ENCODE measurements at places on chromosomes 7 and 10.
A peak's percentile ranks its signal among the peaks of the same experiment; 100 is the strongest.

GRCh38 chr10:63421591-63421990, 44.2 kb downstream of the JMJD1C start:
- DNase-seq = peak; percentile 23

DNA sequence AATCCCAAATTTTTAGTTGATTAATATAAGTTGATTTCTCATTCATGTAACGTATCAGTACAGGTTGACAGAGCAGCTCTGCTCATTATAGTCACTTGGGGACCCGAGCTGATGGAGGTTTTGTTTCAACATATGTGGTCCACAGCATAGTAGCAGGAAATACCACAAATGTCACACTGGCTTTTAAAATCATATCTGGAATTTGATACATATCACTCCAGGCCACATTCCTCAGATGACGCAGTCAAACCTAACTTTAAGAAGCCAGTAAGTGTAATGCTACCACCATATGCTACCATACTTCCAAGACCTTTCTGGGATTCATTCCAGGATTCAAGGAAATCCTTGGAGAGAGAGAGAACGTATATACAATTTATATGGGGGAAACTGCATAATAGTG, 156.3 kb downstream of the PHF14 start:
- DNase-seq = no peak

- no peak for DNase-seq
Observed at GRCh38 chr10:4658777-4659176, 167.2 kb upstream of the AKR1E2 start.

- DNase-seq = no peak
Observed at GRCh38 chr7:140594131-140594691, 46.4 kb downstream of the DENND2A start.

GRCh38 chr10:124262971-124263370, 155.8 kb downstream of the OAT start:
- DNase-seq = no peak

DNA sequence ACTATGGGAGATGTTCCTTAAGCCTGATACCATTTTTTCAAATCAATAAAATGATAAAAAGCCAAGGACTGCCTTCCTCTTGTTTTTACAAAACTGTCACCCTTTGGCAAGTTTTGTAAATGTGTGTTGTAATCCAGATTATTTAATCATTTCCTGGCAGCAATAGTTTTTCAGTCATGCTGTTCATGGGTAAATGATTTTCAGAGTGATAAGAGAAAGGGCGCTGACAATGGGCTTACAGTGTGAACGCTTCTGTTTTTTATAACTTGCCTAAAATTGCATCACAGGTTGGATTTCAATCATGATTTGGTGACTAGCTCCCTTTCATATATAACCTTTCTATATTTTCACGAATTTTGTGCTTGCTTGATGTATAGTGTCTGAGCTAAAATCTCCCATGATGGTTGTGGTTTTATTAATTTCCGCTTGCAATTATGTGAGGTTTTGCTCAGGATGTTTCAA, 19.0 kb upstream of the DMBT1 start:
- peak; percentile 11 for DNase-seq

DNA sequence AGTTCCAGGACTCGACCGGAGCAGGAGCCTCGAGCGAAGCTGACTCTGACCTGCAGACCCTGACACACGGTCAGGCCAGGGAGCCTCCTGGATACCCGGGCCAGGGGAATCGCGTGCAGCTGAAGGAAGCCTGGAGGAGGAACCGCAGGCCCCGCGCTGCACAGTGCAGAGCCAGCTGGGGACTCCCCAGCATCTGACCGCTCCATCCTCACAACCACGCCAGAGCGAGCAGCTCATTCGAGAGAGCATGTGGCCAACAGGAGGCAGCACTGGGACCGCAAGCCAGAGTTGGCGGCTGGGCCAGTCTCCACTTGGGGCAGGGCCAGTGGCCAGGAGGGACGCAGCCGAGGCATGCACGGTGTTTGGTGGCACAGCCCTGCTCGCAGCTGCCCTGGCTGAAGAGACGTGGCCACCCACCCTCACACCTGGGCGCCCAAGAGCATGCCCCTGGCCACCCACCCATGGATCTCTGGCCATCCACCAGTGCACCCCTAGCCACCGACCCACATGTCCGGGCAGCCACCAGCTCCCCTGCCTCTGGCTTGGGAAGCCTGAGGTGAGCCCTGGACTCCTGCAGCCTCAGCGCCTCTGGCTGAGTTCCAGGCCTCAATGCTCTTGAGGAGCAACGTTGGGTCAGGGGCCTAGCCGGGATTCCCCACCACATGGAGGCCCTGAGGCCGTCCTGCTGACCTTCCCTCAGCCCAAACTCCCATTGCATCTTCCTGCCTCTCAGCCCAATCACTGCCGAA, 213.9 kb downstream of the ELFN1 start:
- peak; percentile 13 for DNase-seq

GRCh38 chr7:123747620-123748141, 1.1 kb downstream of the WASL start:
- peak; percentile 48 for DNase-seq

Measured in erythroblast (primary cell).